ENCODE measurements at places on chromosomes 16 and 17. TPM values are rescaled to one million over a fixed set of nuclear protein-coding genes. Genes with fewer than 3 reads are reported as not detected.

Gene KRTAP4-5
- not detected for total RNA-seq

Gene BAHCC1
- not detected for total RNA-seq

Gene TBC1D3C
- 0.21 TPM for total RNA-seq

Gene SOST
- total RNA-seq, result not detected

Gene FBXL16
- 7.7 TPM for total RNA-seq

Gene ZDHHC7
- total RNA-seq, result 25.1 TPM

Gene SEPTIN12
- not detected for total RNA-seq

Gene NPB
- not detected for total RNA-seq

GRCh38 chr16:23974223-23974622 lies 138.4 kb downstream of the PRKCB start:
- H3K36me3 ChIP-seq, result peaks cover 4% of the 10 kb centered on the region
- H3K4me1 ChIP-seq, result peaks cover 57% of the 10 kb centered on the region
- DNase-seq, result no peak
- no peak overlapping the region for H3K4me3 ChIP-seq
- H3K27ac ChIP-seq, result no peak overlapping the region
- no peaks in the 10 kb centered on the region for H3K27me3 ChIP-seq

DNA sequence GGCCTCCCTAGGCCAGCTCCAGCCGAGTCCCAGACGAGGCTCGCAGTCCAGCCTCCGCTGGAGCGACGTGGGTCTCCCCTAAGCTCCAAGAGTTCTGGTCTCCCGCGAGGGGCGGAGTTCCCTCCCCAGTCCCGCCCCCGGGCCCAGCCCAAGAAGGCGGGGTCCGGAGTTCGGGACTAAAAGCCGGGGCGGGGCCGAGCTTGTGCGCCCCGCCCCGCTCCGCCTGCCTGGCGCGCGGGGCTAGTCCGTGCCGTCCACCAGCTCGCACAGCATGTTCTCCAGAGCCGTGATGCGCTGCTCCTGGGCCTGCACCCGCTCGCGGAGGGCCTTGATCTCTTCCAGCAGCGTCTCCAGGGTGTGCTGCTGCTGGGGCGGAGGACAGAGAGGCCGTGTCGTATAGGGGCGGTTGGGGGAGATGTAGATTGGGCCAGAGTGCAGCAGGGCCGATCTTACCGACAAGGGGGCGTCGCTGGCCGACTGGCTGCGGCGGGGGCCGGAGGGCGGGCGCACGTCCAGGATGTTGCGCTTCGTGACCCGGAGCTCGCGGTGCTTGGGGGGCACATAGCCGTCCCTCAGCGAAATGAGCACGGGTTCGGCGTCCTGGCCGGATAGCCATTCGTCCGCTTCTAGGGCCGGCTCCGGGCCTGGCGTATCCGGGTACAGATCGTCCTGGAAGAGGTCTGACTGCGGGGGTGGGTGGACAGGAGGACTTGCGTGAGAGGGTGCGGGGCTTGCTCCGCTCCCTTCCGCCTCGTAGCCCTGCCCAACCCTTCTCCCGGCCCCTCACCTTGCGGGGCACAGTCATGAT lies 7.0 kb downstream of the CORO6 start:
- no peaks in the 10 kb centered on the region for H3K36me3 ChIP-seq
- H3K27ac ChIP-seq, result no peak overlapping the region
- DNase-seq, result peak; percentile 89
- peak overlapping the region; percentile 77 for H3K4me3 ChIP-seq

DNA sequence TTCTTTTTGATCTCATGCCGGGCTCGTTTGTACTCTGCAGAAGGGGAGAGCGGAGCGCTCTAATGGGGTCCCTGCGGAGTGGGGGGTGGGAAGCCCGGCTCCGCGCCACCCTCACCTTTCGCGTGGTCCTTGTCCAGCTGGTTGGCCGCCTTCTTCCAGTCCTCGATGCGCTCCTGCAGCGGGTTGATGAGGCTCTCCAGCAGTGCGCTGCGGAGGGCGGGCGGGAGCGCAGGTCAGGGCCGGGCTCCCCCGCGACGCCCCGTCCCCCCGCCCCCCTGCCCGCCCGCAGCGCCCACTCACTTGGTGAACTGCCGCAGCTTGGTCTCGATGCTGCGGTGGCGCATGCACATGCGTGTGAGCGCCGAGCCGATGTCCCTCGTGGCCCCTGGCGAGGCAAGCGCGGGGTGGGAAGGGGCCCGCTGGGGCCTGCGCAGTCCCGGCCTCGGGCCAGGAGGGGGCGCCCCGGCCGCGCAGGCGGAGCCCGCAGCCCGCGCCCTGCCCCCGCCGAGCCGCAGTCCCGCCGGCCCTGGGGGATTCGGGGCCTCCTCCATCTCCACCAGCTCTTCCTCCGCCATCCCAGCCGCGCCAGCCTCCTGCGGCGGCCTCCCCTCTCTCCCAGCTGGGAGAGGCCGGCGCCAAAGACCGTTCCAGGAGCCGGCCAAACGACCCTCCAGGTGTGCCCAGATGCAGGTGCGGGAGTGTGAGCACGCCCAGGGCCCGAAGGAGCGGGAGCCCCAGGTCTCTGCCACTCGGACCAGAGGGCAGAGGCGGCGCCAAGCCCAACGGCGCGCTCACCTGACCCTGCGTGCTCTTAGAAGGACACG lies 6.0 kb downstream of the MTSS2 start:
- peaks cover 12% of the 10 kb centered on the region for H3K27me3 ChIP-seq
- H3K36me3 ChIP-seq, result no peaks in the 10 kb centered on the region
- no peak for DNase-seq

GRCh38 chr16:2977440-2977839 lies 2.8 kb downstream of the PKMYT1 start:
- H3K36me3 ChIP-seq, result peaks cover 35% of the 10 kb centered on the region
- H3K4me1 ChIP-seq, result peaks cover 11% of the 10 kb centered on the region
- no peak for DNase-seq
- no peaks in the 10 kb centered on the region for H3K27me3 ChIP-seq

GRCh38 chr16:86466696-86467406 lies 43.5 kb upstream of the FOXF1 start:
- H3K36me3 ChIP-seq, result no peaks in the 10 kb centered on the region
- no peak for DNase-seq
- H3K4me3 ChIP-seq, result no peak overlapping the region

DNA sequence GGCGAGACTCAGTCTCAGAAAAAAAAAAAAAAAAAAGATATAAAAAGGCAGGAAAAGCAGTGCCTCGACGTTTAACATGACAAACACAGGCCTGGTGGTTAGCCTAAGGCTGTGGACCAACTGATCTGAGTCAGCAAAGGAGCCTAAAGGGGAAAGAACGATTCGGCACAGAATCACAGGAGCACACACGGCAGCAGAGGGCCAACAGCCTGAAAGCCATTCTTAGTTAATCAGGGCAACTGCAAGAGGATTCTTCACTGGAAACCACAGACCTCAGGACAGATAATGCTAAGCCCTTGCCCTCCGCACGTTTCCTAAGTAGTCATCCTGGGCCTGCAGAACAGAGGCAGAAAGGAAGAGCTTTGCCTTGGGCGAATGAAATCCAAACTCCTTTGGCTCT lies 14.7 kb downstream of the TMEM11 start:
- H3K27me3 ChIP-seq, result no peaks in the 10 kb centered on the region
- no peak for DNase-seq
- H3K36me3 ChIP-seq, result peaks cover 20% of the 10 kb centered on the region
- peaks cover 8% of the 10 kb centered on the region for H3K4me1 ChIP-seq
- H3K27ac ChIP-seq, result no peak overlapping the region
- H3K4me3 ChIP-seq, result no peak overlapping the region

DNA sequence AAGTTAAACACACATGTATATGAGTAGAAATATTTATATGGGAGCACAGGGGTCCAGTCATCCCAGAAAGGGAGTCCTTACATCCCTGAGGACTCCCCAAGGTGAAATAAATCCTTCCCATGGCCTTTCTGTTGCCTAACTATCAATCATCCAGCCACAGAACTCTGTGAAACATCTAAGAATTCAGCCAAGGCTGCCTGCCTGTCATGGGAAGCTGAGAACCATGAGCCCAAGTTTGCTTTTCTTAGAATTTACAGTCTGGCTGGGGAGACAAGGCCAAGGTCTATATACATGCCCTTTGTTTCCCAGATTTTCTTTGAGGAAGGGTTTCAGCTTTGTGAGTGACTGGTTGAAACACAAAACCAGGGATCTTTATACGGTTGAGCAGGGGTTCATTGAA lies 15.8 kb downstream of the MYL4 start:
- no peak overlapping the region for H3K4me3 ChIP-seq
- no peak for DNase-seq
- H3K4me1 ChIP-seq, result peaks cover 16% of the 10 kb centered on the region
- H3K27me3 ChIP-seq, result no peaks in the 10 kb centered on the region
- H3K27ac ChIP-seq, result no peak overlapping the region

GRCh38 chr16:31344712-31345111 lies 10.3 kb upstream of the ITGAX start:
- peaks cover 7% of the 10 kb centered on the region for H3K4me1 ChIP-seq
- no peak overlapping the region for H3K27ac ChIP-seq
- H3K4me3 ChIP-seq, result no peak overlapping the region
- peaks cover 9% of the 10 kb centered on the region for H3K27me3 ChIP-seq

- no peak for DNase-seq
- H3K36me3 ChIP-seq, result no peaks in the 10 kb centered on the region
- H3K27ac ChIP-seq, result no peak overlapping the region
- peaks cover 2% of the 10 kb centered on the region for H3K27me3 ChIP-seq
Measured at GRCh38 chr17:14605267-14605599, 304.4 kb downstream of the HS3ST3B1 start.

DNA sequence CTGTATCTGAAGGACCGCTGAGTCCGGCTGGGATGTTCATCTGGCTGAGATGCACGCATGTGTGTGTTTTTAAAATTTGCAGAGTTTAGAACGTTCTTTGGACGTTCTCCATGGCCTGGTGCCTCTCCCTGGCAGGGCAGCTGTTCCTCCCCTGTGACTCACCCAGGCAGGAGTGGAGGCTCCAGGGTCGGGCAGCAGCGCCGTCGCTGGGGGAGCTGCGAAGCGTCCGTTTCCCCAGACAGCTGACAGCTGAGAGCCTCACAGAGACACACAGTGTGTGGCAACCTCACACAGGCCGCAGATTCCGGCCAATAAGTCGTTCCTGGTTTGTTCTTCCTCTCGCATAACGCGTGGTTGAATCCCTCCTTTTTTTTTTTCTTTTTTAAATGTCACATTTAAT lies 80.6 kb downstream of the OR1D5 start:
- DNase-seq, result no peak
- H3K27ac ChIP-seq, result no peak overlapping the region
- H3K4me3 ChIP-seq, result no peak overlapping the region
- H3K36me3 ChIP-seq, result peaks cover 2% of the 10 kb centered on the region

DNA sequence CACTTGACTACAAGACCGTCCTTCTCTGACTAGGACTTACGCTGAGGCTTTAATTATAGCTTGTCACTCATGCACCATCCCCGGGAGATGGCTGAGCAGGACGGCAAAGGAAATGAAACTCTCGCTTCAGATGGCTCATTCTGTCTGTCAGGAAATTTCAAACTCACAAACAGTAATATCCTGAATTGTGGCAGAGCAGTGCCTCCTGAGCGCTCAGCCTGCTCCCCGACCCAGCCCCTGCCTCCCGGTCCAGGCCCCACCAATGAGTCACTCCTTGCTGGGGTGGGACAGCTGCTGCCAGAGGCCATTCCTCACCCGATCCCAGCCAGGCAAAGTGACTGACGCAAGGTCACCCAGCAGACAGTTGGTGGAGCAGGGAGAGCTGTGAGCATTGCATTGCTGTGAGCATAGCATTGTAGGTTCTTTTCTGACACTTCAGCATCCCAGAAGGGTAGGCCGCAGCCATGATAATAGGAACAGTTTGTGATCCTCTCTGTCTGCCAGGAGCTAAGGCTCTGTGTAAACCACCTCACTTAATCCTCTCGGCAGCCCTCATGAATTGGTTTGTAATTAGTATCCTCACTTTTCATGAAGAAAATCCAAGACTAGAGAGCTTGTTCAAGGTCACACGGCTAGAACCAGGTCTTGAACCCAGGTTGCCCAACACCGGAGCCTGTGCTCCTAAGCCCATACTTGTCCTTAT lies 20.9 kb downstream of the CCDC182 start:
- H3K36me3 ChIP-seq, result no peaks in the 10 kb centered on the region
- no peaks in the 10 kb centered on the region for H3K27me3 ChIP-seq
- H3K4me1 ChIP-seq, result peaks cover 2% of the 10 kb centered on the region
- DNase-seq, result peak; percentile 16
- H3K4me3 ChIP-seq, result no peak overlapping the region

DNA sequence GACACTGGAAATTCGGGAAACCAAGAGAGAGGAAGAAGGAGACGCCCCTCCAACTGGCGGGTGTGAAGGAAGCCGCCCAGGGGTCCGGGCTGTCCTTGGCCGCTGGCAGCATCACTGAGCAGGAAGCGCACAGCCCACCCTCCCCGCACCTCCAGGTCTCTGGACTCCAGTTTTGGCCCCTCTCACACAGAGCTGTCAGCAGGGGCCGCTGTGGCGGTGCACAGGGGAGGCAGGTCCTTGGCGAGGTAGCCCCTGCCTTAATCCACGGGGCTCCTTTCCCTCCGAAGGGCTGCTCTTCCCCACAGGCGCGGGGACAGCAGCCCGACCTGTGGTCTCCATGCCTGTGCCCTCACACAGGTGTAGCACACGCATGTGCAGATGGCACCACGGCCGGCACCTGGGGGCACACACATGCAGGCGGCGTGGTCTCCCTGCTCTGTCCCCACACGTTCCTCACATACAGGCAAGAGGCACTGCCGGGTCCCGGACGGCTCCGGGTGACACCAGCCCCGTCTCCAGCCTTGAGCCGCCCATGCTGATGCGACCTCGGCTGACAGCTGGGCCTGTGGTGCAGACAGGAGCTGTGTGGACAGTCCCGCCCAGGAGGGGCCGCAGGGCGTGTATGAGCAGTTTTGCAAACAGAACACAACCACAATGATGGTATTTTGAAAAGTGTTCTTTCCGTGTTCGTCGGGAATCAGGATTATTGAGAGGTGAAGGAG lies 26.6 kb upstream of the CHMP6 start:
- no peak for DNase-seq
- no peaks in the 10 kb centered on the region for H3K4me1 ChIP-seq
- peaks cover 6% of the 10 kb centered on the region for H3K36me3 ChIP-seq
- H3K27me3 ChIP-seq, result no peaks in the 10 kb centered on the region
- H3K27ac ChIP-seq, result peak overlapping the region; percentile 20
- H3K4me3 ChIP-seq, result no peak overlapping the region

DNA sequence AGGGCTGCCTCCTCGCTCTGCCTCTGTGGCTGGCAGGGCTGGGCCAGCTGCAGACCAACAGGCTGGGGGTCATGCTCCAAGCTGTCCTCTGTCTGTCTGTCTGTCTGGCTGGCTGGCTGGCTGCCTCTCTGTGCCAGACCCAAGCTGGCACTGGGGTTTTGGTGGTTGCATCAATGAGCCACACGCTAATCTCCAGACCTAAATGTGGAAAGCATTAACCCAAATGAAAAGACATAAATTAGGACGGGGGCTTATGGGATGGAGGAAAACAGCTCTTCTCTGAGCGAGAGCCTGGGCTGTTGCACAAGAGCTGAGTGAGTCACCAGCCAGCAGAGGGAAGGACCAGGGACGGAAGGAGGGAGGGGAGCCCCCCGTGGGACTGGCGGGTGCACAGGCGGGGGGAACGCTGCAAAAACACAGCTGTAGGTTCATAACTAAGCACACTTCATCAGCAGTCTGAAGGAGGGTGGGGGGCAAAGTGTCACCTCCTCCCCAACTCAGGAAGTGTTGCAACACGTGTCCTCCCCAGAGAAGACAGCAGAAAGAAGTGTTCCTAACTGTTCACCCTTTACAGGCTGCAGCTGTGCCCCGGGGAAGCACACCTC lies 83.4 kb downstream of the GAS7 start:
- H3K4me1 ChIP-seq, result peaks cover 36% of the 10 kb centered on the region
- peak overlapping the region; percentile 49 for H3K4me3 ChIP-seq
- peak overlapping the region; percentile 10 for H3K27ac ChIP-seq
- H3K36me3 ChIP-seq, result no peaks in the 10 kb centered on the region
- DNase-seq, result peak; percentile 56

- no peaks in the 10 kb centered on the region for H3K27me3 ChIP-seq
- H3K36me3 ChIP-seq, result no peaks in the 10 kb centered on the region
- DNase-seq, result no peak
Measured at GRCh38 chr16:82991410-82991809, 364.6 kb downstream of the CDH13 start.
